Hematopoietic multipotent progenitor cell treated with erythropoietin and hydrocortisone succinate and interleukin-3 and kit ligand, for 8 days (in vitro differentiated cells): ENCODE measurements at places on chromosomes 5 and 9.
A peak's percentile ranks its signal among the peaks of the same experiment; 100 is the strongest.

DNA sequence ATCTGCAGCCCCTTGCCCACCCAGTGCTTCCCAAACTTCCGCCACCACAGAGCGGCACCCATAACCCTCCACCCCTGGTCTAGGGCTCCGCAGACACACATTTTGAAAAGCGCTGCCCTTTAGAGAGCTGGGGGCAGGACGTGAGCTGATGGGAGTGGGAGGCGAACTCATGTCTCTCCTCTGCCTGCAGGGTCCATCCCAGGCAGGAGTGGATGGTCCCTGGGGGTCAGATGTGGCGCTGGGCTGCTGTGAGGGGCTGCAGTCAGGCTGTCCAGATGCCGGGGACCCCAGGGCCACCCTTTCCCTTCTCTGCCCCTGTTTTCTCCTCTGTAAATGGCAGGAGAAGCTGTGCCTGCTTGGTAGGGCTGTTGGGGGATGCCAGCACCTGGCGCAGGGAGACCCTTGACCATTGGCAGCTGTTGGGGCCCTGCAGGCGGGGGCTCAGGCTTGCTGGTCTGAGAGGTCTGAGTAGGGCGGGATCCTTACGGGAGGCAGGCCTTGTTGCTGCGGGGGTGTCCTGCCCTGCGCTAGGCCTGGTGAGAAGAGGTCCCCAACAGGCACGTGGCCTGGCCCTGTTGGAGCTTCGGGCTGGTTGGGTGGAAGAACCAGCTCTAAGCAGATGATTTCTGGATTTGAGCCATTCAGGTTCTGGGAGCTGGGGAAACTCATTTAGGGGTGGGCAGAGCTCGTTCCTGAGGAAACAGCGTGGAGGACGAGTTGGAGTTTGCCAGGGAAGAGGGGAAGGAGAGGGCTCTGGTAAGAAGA lies 10.3 kb upstream of the RNU6ATAC start:
- no peak for DNase-seq

DNA sequence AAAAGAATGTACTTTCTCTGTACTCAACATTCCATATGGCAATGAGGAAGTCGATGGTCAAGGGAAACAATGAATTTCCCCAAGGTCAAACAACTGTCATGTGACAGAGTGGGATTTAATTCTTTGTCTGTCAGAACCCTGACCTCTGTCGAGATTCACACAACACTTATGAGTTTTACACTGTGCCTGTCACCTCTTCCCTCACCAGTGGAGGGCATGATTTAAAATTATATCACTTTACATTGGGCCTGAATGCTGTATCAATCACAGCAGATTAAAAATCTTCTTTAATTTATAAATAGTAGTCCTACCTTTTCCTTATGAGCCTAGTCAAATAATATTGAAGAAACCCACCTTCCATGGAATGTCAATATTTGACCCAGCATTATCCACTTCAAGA lies 276.7 kb downstream of the CDH10 start:
- no peak for DNase-seq

DNA sequence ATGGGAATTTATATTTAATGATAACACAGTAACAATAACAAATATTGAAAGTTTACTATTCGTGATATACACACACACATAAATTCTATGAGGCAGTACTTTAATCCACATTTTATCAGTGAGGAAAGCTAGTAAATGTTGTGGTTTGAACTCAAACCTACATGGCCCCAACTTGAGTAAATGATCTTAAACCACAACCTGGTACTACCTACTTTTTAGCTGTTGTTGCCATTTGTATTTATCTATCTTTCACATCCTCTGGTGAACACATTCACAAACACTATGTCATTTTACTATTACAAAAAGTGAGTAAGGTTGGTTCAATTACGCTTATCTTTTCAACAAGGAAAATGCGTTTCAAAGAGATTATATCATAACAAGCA lies 186.1 kb downstream of the SMC2 start:
- no peak for DNase-seq

DNA sequence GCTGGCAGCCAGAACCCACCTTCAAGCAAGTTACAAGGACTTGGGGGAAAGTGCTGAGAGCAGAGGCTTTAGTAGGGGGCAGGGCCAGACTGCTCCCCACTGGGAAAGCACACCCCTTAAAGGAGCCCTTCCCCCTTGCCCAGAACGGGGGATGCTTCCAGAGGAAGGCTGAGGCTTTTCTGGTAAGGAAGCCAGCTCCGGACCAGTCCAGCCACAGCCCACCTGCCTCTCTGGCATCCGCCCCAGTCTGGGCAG lies 4.2 kb upstream of the DPM2 start:
- no peak for DNase-seq

DNA sequence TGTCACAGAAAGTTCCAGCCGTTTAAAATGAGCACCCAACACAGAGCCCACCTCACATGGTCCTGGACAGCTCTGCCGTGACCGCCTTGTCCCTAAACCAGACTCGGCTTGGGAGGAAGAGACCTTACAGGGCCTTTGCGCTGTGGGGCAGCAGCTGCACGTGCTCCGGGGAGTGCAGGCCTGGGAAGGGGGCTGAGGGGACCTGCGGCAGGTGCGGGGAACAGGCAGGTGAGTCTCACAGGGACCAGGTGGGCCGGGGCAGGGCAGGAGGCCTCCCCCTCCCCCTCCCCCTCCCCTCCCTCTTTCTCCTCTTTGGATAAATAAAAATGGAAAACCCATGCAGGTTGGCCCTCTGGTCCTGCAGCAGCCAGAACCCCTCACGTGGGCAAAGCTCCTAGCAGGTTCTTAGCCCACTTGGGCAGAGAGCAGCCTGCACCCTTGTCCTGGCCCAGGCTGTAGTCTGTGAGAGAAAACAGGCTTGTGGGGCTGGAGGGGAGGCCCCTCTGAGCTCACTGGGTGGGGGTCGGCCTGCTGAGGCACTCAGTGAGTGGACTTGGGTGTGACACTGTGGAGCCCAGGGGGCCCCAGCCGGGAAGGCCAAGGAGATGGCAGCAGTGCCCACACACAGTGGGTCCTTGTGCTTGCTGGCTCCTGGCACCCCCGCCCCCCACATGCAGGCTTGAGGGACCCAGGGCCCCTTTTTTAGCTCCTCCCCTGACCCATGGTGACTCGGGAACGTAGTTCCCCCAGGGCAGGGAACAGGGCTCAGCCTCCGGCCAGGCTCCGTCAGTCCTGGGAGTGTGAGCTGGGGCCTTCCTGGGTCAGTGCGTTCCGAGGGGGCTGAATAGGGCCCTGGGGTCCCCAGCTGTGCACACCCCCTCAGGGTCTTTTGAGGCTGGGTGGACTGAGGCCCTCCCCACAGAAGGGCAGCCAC lies 40.0 kb upstream of the CACNA1B start:
- DNase-seq: no peak

GRCh38 chr5:133664422-133664821 lies 52.1 kb upstream of the FSTL4 start:
- no peak for DNase-seq

DNA sequence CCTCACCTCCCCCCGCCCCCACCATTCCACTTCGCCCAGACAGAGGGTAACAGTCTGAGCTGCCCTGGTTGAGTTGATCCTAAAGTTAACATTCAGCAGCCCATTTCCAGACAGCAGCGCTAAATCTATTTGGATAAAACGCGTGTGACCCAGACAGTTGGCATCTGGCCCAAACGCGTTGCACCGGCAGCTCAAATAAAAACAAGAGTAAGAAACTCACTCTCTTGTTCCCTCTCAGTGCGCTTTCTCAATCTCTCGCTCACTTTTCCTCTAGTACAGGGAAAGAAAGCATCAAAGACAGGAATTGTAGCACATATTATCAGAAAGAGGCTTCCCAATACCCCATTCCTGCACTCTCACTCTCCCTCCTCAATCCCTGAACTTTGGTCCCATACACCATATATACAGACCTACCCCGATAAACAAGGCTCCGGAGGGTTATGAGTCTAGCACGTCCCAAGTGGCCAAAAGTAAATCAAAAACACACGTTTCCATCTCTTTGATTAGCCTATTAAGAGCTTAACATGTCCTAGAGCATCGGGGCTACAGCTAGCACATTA lies 1.3 kb downstream of the ADAMTS6 start:
- DNase-seq: peak; percentile 67

GRCh38 chr5:55577353-55578060 lies 42.7 kb upstream of the PLPP1 start:
- DNase-seq: no peak

DNA sequence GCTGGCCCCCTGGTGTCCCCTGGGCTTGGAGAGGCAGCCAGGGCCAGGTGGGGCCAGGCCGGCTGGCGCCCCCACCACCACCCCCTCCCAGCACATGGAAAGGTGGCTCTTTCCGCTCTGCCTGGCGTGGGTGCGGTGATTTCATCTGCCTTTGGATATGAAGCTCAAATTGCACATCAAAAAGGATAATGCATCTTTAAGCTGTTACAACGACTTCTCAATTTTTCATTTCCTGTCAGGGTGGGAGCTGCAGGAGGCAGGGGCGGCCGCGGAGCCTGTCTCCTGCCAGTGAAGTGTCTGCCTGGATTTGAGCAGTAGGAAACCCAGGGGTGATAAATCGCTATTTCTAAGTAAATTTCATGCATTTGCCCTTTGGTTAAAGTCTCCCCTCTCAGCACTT lies 169.2 kb upstream of the MVB12B start:
- DNase-seq: no peak

DNA sequence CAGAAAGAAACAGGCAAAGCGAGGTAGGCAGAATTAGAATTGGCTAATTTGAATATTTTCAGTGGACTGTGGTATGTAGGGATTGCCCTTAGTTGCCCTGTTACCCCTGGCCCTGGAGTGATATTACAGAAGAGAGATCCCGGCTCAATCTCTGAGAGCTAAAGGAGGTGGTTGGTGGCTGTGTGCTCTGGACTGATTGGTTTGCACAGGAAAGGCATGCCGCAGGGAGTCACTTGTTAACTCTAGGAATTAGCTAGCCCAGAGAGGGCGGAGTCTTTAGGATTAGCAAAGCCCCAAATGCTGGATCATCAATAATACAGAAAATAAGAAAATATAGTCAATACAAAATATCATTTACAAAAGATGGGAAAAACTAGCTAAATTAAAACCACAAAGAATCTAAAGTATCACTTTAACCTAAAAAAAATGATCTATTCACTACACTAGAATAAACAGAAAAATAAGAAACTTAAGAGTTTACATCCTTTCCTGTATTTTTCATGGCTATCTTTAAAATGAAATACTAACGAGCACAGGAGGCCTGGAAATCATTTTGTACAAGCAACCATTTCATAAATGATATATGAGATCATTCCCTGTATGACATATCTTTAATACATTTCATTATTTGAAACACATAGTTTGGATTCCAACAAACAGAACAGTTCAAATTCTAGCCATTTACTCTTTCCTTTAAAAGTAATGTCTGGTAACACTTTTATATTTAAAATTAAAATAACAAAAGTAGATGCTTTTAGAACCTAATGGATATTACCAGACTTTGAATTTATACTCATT lies 71.1 kb downstream of the GNAQ start:
- peak; percentile 71 for DNase-seq

GRCh38 chr9:137069508-137070091 lies 757 bp downstream of the SAPCD2 start:
- DNase-seq: no peak

DNA sequence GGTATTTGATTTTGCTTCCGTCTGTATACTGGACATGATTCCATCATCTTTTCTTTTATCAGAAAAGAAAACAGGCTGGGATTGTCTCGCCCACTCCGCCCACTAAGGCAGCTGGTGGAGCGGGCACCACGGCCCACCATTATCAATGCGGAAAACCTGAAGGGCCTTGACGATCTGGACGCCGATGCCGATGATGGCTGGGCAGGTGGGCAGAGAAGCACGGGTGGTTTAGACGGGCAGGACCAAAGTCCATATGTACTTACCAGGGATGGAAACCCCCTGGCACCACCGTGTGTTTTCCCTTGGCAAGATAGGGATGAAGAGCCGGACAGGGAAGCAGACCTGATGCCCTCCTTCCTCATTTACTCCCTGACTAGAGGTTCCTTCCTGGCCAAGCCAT lies 53.7 kb downstream of the PRRC2B start:
- DNase-seq: no peak

GRCh38 chr9:75487856-75488718 lies 399.8 kb downstream of the OSTF1 start:
- DNase-seq: no peak

GRCh38 chr9:106964822-106965525 lies 102.0 kb downstream of the ZNF462 start:
- DNase-seq: no peak

- DNase-seq: no peak
These were observed 235.7 kb upstream of the HAPLN1 start for GRCh38 chr5:83956386-83956785.

GRCh38 chr9:2816476-2817141 lies 27.3 kb downstream of the PUM3 start:
- no peak for DNase-seq

- DNase-seq: no peak
These were observed 78.2 kb downstream of the DOCK8 start for GRCh38 chr9:292915-293314.

DNA sequence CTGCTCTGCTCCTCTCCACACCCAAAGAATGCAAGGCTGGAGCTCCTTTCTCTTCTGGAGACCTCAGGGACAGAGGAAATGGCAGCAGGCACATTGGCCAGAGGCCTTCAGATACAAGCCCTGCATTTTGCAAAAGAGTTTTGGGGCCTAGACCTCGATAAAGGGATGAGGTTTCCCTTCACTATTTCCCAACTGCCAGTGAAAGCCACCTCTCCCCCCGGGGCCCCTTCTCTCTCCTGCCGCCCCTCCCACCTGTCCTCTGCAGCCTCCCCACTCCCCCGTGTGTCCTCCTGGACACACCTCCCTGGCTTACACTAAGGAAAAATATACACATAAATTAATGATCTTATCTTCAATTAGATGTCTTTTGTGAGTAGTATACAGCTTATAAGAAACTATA lies 21.3 kb upstream of the LMNB1 start:
- no peak for DNase-seq

- DNase-seq: peak; percentile 82
These were observed 290.5 kb downstream of the CCDC171 start for GRCh38 chr9:15843316-15843715.

- no peak for DNase-seq
These were observed 64.4 kb upstream of the PCAT7 start for GRCh38 chr9:94490465-94490864.

- DNase-seq: no peak
These were observed 102.9 kb downstream of the RAPGEF6 start for GRCh38 chr5:131532031-131532640.

- no peak for DNase-seq
These were observed 517.1 kb downstream of the RAB3C start for GRCh38 chr5:59099995-59100345.

DNA sequence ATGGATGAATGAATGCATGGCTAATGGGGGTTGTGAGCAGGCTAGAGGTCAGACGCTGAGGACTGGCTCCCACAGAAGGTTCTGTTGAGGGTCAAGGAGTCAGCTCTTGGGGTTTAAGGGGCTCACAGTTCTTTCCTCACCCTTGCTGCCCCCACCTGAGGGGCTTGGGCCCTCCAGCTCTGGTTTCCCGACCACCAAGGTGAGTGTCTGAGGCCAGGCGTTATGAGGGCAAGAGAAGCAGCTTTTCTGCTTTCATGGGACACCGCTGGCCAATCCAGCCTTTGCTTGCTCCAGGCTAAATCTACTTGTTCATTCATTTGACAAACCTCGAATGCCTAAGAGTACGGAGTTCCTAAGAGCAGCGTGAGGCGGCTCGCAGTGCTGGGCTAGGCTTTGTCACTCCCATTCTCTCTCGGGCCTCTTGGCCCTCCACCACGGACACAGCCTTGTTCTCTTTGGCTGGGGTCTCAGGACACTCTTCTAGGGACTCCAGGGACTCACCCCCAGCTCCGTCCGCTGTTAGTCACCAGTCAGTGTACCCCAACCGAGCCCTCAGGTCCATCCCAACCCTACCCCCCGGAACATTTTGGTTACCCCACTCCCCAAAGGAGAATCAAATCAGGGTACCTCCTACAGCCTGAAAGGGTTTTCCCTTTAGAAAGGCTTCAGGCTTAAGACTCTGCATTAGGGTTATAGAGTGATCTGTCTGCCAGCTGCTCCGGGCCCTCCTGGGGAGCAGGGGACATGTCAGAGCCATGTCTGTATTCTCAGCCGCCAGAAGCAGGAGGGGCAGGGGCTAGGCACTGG lies 210.1 kb upstream of the MVB12B start:
- no peak for DNase-seq
